ENCODE measurements at places on chromosomes 5 and 9.

DNA sequence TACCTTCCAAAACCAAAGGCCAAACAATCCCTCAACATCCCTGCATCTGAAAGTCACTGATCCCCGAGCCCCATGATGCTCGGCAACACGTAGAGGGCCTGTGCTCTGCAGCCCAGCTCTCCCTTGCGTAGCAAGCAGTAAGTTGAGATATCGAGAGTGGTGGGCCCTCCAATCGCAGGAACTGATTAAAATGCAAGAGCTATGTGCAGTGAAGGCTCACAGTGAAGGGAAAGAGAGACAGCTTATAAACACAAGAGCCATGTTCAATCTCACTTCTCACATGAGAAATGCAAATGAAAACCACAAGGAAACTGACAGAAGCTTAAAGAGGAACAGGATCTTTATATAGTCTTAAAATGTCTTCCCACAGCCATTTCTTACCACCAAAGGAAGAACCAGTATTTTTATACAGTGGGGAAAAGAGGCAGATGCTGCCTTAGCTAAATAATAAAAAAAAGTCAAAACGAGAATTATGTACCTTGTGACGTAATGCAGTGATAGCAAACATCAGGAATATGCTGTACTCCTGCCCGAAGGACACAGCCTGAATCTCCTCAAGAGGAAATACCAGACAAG lies 24.6 kb downstream of the TTF1 start:
- DNase-seq, result no peak

GRCh38 chr9:120593250-120593954 lies 13.4 kb upstream of the CDK5RAP2 start:
- no peak for DNase-seq

GRCh38 chr5:143649937-143650621 lies 161.9 kb upstream of the HMHB1 start:
- no peak for DNase-seq

DNA sequence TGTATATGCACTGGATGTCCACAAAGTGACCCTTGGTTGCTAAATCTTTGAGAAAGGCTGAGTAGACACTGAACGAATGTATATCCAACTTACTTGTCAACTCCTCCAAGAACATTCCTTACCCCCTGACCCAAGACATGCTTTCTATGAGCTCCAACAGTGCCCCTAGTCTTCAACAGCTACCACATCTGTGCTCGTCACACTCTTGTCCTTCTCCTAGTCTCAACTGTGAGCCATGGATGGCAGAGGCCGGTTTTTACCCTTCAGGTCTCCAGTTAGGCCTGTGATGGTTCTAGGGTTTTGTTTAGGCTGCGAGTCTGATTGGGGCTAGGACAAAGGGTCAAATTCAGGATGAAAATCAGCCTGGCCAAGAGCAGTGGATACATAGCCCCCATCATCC lies 19.0 kb upstream of the GPX3 start:
- no peak for DNase-seq

DNA sequence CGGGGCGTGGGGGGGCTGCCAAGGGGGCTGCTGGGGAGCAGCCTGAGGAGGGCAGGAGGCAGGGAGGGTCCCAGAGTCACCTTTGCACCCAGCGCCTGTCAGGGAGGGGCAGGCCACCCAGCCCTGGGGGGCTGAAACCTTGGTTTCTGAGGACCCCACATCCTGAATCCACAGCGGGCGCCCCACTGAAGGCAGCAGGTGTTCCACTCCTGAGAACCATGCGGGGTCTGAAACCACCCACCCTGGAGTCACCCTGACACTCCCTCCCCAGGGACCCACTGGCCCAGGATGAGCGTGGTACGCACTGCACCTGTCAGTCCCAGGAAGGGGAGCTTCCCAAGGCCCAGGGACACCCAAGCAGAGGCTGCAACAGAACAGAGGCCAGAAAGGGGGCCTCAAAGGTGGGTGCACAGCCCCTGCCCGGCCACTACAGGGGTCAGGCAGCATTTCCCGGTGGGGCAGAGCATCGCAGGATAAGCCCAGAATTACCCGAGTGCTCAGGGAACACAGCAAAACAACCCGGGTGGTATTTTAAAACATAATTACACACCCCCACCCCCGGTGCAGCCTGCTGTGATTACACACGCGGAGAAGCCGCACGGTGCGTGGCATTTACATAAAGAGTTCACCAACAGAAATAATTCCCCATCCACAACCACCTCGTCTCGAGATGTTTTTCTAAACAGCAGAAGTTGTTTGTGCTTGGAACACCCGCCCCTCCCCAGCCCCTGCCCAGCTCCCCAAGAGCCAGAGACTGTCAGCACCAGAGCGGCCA lies 57.3 kb upstream of the UBAC1 start:
- no peak for DNase-seq

DNA sequence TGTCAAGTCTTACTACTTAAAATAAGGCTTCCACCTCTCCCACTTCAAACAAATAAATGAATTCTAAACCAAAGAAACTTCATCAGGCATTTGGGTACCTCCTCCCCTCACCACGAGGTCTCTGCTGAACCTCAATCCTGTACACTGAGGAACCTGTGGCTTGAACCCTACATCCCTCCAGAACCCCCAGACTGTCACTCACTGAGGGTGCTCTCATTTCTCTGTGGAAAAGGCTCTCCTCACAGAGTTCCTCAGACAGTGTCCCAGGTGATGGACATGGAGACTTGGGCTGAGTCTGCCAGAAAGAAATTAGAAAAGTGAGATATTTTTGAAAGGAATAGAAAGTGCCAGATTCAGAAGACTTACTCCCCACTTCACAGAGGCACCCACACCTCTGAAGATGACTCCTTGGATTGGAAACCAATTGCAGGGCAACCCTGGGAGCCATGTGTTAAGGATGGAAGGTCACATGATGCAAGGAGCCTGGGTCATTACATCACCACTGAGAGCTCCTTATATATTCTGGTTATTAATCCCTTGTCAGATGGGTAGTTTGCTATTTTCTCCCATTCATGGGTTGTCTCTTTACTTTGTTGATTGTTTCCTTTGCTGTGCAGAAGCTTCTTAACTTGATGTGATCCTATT lies 19.8 kb downstream of the MLANA start:
- DNase-seq, result no peak

DNA sequence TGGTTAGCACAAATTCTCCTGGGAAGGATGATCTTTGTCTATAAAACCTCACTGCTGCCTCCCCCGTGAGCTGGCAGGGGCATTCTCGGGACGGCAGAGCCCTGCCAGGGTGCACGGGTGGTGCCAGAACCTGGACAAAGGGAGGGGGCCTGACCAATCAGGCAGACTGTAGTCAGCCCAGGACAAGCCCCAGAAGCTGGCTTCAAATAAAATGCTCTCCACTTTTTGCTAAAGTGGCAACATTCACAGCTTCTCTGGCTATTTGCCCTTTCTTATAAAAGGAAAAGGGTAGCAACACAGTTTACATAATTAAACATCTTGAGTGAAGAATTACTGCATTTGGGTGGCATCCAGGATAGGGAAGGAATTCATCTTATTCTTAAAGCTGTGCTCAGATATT lies 14.4 kb downstream of the IL9 start:
- DNase-seq, result no peak

GRCh38 chr5:53613061-53613460 lies 52.6 kb downstream of the NDUFS4 start:
- DNase-seq, result no peak

DNA sequence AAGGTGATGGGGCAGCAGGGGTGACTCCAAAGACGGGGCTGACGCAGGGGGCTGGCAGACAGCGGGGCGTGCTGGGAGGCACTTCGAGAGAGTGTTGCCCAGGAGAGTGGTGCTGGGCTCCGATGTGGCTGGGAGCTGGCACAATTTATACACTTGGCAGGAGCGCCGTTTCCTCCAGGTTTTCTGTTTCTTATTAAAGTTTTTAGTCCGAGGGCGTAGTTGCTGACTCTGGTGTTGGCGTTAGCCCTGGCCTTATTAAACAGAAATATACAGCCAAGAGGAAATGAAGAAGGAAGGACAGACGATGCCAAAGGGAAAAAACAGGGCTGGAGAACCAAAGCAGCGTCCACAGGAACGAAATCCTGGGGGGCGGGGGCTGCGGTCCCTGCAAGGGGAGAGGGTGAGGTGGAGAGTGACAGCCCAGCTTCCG lies 139.6 kb upstream of the PHYKPL start:
- no peak for DNase-seq

DNA sequence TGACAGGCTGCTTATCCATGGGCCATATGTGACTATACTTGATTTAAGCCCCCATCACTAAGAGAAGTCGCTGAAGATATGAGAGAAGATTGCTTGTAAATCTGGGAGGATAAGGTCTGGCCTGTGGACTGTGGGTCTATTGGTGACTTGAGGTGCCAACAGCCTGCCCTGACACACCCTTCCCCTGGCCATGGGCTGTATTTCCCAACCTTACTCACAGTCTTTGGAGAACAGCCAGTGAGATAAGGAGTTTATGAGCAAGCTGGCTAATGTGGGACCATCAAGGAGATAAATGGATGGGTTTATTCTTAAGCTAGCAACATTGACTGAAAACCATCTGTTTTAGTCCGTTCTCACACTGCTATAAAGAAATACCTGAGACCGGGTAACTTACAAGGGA lies 231.3 kb downstream of the ZSWIM6 start:
- no peak for DNase-seq

DNA sequence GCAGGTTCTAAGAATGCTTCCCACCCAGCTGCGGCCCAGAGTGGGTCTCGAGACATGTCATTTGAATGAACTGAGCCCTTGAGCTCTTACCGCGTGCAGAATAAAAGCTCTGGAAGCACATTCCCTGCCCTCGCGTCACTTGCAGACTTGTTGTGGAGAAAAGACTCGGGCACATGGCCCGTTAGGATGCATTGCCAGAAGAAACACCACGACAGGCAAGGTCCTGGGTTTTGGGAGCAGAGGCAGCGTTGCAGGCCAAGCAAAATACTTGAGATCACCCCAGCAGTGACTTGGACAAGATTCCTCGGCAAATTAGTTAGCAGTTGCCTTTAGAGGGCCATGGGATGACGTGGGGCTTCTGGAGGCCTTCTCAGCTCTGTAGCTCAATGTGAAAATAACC lies 170.8 kb upstream of the MSX2 start:
- DNase-seq, result no peak
